ENCODE measurements at places on chromosomes 3 and 15.

DNA sequence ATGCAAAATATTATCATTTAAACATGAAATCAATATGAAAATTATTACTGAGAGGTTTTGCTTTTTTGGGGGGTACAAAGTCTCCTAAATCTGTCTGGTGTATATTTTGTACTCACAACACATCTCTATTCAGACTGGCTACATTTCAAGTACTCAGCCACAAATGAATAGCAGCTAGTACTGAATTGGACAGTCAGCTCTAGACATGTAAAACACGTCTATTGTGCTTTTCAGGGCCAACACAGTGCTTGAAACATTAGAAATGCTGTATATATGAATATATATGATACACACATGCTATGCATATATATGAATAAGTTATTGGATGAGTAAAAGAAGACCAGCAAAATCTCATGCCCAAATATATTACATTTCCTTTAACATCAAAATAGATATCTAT lies 103.8 kb upstream of the CFAP20DC start:
- no peak for DNase-seq

- DNase-seq = no peak
Measured at GRCh38 chr3:187963677-187964385, 190.1 kb upstream of the LPP start.

DNA sequence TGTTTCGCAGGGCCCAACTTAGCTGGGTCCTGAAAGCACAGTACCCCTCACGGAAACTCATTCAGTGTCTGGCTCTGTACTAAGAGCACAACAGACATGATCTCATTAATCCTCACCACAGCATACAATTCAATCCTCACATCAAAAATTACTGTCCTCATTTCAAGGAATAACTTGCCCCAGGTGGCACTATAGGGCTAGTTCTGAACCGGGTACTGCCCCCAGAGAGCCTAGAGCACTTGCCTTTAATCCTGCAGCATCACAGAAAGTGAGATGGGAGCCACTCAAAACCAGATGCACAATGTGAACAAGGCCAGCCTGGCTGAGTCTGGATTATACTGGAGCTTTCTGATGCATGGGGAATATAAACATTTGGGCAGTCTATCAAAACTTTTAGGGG lies 122.6 kb downstream of the OSBPL10 start:
- DNase-seq = no peak

GRCh38 chr3:45943207-45943846 lies at the start of gene CXCR6:
TSS of gene CXCR6 (plus strand) at chr3:45943464. CDS start at chr3:45946482, 3,018 bp downstream.
- peak; percentile 41 for DNase-seq

DNA sequence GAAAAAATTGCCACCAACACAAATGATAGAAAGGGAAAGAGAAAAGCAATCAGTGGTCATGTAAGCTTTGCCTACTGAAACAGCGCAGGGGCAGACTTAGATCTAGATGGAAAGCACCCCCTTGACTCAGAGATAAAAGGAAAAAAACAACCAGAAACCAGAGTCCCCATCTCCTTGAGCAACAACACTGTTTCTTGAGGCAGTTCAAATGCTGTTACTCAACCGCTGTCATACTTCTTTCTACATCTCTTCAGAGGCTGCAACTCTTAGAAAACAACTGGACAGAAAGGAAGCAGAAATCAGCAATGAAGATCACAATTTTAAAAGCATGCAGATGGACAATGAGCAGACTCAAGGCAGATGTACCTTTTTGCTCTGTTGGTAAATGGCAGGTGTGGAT lies 36.5 kb downstream of the FSIP1 start:
- DNase-seq = no peak

- DNase-seq = no peak
Measured at GRCh38 chr15:67946701-67947100, 106.9 kb upstream of the RNU6-1 start.

GRCh38 chr3:193861012-193861411 lies 268.0 kb downstream of the OPA1 start:
- DNase-seq = no peak

- no peak for DNase-seq
Measured at GRCh38 chr3:52429779-52430415, 15.0 kb downstream of the SEMA3G start.

DNA sequence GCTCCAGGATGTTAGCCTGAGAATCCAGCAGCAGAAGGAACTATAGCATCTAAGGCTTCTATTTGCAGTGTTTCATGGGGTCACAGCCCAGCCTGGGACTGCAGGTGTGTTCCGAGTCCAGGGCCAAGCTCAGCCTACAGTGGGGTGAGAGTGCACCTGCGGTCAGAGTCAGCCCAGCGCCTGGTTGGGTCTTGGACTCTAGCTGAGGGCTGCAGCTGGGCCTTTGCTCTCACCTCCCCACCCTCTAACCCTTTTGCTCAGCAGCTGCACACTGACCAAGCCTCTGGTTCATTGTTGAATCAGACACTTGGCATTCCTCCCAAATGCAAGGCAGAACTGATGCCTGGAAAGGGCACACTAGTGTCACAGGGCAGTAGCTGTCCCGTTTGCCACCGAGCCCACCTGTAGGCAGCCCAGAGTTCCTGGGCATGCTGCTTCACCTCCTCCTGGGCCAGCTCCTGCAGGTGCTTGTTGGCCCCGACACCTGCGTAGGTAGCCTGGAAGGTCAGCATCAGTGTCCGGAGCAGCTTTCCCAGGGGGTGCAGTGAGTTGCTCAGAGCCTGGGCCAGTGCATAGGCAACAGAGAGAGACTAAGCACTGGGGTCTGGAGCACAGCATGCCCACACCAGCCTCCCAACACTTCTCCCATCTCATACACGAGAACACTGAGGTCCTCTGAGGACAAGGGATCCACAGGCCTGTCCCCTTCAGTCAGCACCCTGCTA lies 17.5 kb downstream of the ALS2CL start:
- no peak for DNase-seq

DNA sequence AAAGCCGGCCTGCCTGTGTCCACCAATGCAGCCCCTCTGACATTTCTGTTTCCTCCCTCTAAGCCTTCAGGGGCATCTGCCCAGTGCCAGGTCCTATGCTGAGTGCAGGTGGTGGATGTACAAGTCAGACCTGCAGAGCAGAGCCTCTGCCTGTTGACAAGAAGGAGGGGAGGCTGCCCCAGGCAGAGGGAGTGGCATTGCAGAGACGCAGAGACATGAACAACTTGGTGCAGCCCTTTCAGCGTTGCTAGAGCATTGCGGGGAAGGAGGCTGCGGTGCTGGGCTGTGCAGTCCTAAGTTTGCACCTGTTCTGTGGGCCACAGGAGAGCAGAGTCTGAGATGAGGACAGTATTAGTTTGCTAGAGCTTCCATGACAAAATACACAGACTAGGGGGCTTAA lies 65.2 kb downstream of the LSM3 start:
- DNase-seq = no peak

DNA sequence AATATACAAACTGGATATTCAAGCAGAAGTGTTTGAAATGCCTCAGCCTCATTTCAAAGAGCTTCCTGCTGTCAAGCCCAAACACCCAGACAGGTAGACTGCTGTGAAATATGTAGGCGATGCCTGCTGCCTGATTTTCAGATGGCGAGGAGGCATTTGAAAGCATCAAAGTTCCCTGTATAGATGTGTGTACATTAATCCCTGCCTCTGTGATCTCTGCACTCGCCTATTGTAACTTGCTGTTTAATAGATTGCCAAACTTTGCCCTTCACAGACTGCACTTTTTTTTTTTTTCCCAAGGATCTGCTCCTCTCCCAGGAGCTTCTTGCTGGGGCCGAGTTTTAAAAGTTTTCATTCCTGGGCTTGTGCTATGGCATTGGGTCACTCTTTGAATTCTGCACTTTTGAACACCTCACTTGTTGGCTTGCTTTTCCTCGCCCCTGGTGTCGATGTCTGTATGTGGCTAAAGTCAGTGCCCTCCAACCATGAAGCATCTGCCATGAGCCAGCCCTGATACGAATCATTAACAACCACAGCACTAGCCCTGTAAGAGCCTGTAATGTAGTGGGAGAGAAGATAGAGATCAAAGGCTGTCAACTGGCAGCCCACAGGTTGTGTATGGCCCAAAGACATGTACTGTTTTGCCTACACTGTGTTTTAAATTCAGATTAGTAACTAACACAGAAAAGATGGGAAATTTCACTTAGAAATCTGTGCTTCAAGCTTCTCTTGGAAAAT lies 287.6 kb upstream of the ICE2 start:
- DNase-seq = no peak

DNA sequence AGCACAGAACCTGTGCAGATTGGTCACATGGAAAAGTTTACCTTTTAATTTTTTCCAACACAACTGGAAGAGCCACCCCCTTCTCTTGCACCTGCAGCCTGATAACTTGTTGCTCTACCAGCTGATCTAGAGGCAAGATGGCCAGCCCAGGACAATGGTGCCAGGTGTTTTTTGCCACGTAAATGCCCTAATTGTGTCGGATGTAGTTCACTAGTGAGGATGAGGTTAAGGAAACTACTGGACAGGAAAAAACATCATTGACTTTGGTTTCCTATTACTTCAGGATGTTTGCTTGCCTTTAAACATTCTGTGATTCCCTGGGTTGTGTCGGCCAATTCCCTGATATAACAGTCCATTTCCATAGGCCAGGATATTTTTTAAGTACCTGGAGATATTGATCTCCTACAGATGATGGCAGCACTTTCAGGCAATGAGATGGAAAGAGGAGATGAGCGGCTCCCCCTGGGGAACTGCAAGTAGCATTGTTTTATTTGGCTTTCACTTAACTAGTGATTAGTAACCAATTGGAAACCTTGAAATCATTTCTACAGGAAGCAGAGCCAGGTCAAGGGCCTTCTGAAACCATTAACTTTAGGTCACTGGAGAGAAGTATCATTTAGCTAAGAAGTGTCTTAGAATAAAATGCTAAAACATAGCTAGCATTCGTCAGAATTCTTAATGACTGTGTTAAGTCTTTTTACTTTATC lies 72.5 kb downstream of the OSBPL10 start:
- DNase-seq = no peak

GRCh38 chr3:98359250-98359649 lies 5.6 kb downstream of the OR5K4 start:
- no peak for DNase-seq

- DNase-seq = no peak
Measured at GRCh38 chr3:178304758-178305467, 231.3 kb upstream of the KCNMB2 start.

GRCh38 chr15:78345396-78346125 lies 5.4 kb downstream of the CRABP1 start:
- no peak for DNase-seq

GRCh38 chr3:18422972-18423371 lies 2.2 kb downstream of the SATB1 start:
- DNase-seq = no peak

- DNase-seq = no peak
Measured at GRCh38 chr15:31236184-31237042, 90.2 kb upstream of the KLF13 start.

- peak; percentile 27 for DNase-seq
Measured at GRCh38 chr3:45795882-45796765, at the start of gene SLC6A20. TSS of gene SLC6A20 (minus strand) at chr3:45796536. CDS start at chr3:45796419, 117 bp downstream.

GRCh38 chr3:178537122-178537705 lies 978 bp downstream of the KCNMB2 start:
- DNase-seq = no peak

DNA sequence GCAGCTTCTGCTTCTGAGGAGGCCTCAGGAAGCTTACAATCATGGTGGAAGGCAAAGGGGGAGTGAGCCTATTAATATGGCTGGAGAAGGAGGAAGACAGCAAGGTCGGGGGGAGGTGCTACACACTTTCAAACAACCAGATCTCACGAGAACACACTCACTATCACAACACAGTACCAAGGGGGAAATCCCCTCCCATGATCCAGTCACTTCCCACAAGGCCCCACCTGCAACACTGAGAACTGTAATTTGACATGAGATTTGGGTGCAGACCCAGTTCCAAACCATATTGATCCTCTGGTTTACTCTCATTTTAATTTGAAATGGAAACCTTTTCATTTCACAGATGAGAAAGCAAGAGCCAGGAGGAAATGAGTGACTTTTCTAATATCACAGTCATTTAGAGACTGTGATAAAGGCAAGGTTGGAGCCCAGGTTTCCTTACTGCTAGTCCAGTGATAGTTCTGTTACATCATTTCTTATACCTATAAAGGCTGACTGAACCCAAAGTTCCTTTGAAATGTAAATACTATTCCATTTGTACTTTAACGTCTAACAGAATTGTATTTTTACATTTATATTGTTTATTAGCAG lies 105.8 kb upstream of the GAP43 start:
- DNase-seq = no peak

DNA sequence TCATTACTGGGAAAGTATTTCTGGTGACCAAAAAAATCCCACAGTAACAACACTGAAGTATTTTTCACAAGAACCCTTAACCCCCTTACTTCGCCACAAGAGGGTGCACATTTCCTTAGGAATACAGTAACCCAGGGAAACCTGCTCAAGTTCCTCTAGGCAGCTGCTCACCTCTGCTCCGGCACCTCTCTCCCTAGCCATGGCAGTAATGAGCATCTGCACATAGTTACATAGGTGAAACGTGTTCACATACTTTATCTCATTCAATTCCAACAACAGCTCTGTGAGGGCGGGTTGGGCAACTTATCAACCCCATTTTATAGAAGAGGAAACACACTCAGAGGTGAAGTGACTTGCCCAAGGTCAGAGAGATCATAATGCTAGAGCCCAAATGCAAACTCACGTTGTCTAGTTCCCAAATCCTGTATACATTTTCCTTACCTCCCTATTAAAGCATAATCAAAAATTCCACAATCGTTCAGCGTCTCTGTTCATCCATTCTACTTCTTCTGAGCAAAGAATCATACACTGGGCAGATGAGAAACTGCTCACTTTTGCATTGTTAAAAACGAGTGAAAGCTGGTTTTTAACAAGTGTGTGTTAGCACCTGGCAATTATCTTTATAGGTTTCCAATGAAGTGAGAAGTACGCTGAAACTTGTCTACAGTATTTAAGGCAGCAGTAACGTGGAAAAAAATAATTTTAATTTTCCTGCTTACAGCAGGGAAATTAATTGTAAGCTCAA lies 90.7 kb downstream of the IGF2BP2 start:
- DNase-seq = no peak

GRCh38 chr15:68601206-68602197 lies 22.7 kb downstream of the CORO2B start:
- no peak for DNase-seq

DNA sequence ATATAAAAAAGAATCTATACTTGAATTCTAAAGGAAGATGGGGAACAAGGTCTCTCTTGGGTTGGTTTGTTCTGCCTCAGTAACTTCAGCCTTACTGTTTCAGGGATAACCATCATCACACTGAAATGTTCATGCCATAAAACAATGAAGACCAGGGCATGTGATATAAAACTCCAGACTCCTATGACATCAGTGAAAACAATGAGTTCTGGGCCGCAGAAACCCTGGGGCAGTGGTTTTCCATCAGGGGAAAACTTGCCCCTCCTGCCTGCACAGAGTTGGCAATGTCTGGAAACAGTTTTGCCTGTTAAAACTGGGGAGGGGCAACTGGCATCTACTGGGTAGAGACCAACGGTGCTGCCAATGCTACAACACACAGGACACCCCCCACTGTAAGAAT lies 46.8 kb downstream of the CA12 start:
- no peak for DNase-seq

DNA sequence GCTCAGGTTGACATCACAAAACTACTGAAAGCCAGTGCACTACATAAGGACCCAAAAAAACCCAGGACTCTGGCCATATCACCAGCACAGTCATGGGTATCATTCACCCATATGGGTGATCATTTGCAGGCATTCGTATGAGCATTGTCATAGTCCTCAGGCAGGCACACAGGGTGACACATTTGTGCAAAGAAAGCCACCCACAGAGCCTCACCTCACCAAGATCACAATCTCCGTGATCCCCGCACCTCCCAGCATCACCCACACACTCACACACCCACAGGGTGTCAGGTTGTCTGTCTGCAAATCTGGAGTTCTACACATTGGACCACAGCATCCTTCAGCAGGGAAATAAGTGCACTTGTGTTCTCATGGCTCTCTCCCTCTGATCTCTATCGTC lies 166.0 kb upstream of the LPP start:
- peak; percentile 53 for DNase-seq

Measured in stimulated activated CD4-positive, alpha-beta T cell treated with anti-CD3 and anti-CD28 coated beads, TNF-alpha, amount 100 ng/mL, for 24 hours (primary cell).